Caco-2 (cell line): ENCODE measurements at places on chromosomes 12 and 14.

DNA sequence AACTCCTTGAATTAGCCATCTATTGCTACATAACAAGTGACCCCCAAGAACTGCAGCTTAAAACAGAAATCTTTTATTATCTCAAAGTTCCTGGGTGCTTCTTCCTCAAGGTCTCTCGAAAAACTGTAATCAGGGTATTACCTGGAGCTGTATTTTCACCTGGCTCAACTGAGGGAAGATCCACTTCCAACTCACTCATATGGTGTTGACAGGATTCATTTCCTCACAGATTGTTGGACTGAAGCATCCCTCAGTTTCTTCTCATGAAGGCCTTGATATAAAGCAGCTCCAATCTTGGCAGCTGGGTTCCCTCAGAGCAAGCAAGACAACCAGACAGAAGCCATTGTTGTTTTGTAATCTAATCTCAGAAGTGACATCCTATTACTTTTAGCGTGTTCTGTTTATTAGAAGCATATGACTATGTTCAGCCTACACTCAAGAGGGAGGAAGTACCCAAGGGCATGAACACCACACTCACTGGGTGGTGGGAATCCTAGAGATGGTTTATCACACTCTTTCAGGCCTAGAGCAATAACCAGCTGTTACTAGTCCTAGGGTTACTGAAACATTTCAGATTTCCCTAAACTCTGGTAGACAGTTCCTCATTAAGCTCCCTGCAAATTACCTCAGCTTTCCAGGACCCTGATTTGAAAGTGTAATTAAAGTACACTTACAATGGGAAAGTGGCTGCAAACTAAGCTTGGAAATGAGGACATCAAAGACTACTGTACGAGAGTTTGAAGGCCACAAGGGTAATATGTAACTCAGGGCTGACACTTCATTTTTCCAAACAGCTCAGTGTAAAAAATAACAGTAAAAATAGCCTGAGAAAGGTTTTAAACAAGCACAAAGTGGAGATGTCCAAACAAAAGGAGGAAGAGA lies 222.2 kb downstream of the SEC23A start:
- no peak for DNase-seq

GRCh38 chr14:90424686-90425372 lies 28.0 kb downstream of the CALM1 start:
- DNase-seq = no peak

DNA sequence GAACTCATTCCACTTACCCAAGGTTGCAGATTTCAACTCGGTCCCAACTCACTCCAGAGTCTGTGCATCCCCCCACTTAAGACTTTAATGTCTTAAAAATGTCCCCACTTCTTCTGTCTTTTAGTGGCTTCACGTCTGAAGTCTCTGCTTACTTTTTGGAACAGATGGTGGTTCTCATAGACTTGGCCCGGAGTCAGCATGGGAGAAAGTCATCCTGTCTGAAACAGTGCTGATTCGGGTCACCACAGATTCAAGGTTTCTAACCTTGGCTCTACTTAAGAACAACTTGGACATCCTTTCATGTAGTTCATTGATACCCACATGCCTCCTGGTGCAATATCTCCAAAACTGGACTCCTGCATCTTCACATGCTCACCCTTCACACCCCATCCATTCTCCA lies 26.0 kb downstream of the CHST11 start:
- no peak for DNase-seq

GRCh38 chr14:74963705-74964271 lies 8.4 kb upstream of the PGF start:
- DNase-seq = no peak

- peak; percentile 47 for DNase-seq
Measured at GRCh38 chr14:26841920-26842741, 244.3 kb upstream of the NOVA1 start.

- peak; percentile 68 for DNase-seq
Measured at GRCh38 chr12:6020930-6021329, 75.9 kb upstream of the ANO2 start.

- peak; percentile 55 for DNase-seq
Measured at GRCh38 chr14:68593806-68594536, 198.9 kb downstream of the ZFP36L1 start.

- no peak for DNase-seq
Measured at GRCh38 chr12:4591180-4591687, 29.2 kb downstream of the DYRK4 start.

- no peak for DNase-seq
Measured at GRCh38 chr12:64187370-64187769, 34.7 kb downstream of the KICS2 start.

DNA sequence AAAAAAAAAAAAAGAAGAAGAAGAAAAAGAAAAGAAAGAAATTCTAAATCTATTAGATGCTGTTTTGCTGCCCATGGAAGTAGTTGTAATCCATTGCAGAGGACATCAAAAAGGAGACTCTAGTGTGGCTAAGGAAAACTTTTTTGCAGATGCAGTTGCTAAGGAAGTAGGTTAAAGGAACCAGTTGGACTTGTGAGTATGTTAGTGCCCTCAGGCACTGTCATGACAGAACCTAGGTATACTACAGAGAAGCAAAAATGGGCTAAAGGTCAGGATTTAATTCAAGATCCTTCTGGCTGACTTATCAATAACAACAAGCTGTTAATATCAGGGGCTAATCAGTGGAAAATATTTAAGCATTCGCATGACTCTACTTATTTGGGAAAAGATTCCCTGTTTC lies 1571.6 kb upstream of the FLRT2 start:
- DNase-seq = no peak

GRCh38 chr14:20714593-20715250 lies 26.2 kb downstream of the ANG start:
- no peak for DNase-seq

DNA sequence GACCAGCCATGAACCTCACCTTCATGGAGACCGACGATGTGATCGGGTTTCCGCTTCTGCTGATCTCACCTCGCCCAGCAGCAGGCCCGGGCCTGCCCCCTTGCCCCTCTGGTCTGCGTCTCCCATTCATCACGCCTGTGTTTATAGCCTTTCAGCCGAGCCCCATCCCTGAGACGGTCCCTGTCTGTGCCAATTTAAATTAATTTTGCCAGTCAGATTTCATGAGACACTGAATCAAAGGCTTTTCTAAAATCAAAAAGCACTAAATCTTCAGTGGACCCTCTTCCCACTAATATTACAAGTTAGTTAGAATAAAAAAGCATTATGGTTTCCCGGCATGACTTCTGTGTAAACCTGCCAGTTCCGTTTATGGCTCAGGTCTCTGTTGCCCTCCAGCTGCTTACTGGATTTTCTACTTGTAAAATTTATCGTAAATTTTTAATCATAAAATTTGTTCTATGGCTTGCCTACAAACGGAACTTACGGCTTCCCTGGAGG lies 155.9 kb downstream of the ESRRB start:
- no peak for DNase-seq

- DNase-seq = no peak
Measured at GRCh38 chr12:65630555-65630954, 193.7 kb upstream of the HMGA2 start.

GRCh38 chr12:51904951-51905470 lies 2.3 kb upstream of the ACVRL1 start:
- peak; percentile 14 for DNase-seq

- no peak for DNase-seq
Measured at GRCh38 chr14:102079700-102079979, 7.2 kb downstream of the HSP90AA1 start.

- no peak for DNase-seq
Measured at GRCh38 chr12:79016181-79016580, 151.6 kb downstream of the SYT1 start.

GRCh38 chr12:3604286-3604685 lies 113.3 kb downstream of the PRMT8 start:
- DNase-seq = no peak

- DNase-seq = no peak
Measured at GRCh38 chr12:72270961-72271360, 1.2 kb upstream of the TRHDE start.

DNA sequence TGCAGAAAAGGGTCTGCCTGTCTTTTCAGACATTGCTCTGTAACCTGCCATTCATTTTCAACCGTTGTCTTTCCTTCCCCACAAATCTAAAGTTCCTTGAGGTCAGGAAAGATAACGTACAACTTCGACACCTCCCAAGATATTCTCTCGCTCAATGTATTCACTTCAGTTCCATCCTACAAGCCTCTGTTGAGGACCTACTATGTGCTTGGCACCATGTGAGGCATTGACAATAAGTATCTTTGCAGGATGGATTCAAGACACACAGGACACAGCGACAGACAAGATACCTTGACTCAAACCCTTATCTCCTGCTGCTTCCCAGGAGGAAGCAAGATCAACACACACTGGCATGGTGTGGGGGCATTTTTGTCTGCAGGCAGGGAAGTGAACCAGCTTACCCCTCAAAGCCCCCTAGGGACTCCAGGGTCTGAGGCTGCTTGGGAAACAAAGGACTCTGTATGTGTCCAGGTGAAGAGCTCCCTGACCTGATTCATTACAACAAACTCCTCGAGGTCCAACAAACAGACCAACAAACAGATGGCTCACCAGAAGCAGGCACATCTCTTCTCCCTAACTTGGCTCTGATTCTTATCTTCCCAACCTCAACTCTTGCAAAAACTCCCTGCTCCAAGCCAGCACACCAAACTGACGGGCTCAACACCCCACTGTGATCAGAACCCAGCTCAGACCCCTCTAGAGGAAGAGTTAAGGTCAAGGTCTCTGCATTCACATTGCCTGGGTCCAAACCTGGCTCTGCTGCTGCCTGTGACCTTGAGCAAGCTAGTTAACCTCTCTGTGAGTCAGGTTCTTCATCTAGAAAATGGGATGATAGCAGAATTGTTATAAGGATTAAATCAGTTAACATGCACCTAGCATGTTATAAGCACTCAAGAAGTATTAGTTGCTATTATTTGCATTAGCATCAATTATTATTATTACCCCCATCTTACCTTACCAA lies 6.3 kb downstream of the NUAK1 start:
- no peak for DNase-seq
